ENCODE measurements at places on chromosomes 2 and 18. TPM values are rescaled to one million over a fixed set of nuclear protein-coding genes. Genes with fewer than 3 reads are reported as not detected.

The MAL gene
- total RNA-seq, result 160 TPM

The DPY30 gene
- total RNA-seq, result 45.6 TPM

GRCh38 chr18:30132959-30133358 is 909.6 kb downstream of the DSC3 start:
- DNase-seq, result no peak

DNA sequence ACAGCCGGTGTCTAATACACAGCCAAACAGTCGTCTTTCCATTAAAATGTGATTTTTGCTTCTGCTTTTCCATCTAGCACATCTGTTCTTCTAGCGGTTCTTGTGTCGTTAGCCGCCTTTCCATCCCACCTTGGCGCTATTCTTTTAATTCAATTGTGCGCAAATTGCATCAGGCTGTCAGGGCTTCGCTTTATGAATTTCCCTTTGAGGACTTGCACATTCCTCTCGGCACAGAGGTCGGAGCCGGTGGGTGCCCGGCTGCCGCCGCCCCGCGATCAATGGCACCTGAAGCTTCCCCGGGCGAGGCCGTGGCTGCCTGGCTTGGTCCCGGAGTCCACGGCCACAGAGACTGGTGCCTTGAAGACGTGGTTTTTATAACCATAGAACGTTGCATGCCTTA is 33.9 kb upstream of the TSPYL6 start:
- no peak for DNase-seq

DNA sequence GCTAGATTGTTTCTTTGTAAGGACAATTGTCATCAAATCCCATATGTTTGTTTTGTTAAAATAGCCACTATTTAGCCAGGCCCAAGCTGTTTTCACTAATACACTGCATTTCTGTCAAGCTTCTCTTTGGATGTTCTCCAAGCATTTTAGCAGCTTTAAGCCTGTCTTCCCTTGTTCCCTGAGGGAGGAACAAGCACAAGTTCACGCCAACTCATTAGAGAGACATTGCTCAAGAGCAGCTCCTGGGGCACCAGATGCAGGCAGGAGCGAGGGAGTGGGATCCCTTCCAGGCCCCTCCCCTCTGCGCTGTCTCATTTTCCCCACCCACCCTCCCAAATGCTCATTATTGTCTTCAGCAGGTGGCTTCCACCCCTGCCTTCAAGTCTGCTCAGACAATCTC is 32.6 kb upstream of the PPP3R1 start:
- DNase-seq, result no peak

Measured in T-cell (primary cell).